A673 (cell line): ENCODE measurements at places on chromosomes 13 and 19.
A peak's percentile ranks its signal among the peaks of the same experiment; 100 is the strongest.

DNA sequence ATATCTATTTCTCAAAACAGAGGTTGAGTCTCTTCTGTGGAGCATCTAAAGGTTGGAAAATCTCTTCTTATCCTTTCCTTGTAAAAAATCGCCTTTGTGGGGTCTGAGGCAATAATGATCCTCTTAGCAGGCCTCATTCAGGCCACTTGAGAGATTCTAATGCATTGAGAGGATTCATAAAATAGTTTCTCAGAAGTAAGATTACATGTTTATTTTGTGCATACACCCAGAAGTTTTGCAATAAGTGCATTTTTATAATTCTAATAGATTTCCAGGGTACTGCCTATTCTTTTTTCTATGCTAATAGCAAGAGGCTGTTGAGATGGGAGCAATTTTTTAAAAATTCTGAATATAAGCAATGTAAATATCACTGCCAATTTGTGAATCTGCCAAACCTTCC lies 342.2 kb upstream of the KLF12 start:
- no peak overlapping the region for H3K4me3 ChIP-seq
- no peaks in the 10 kb centered on the region for H3K36me3 ChIP-seq
- H3K27me3 ChIP-seq, result no peaks in the 10 kb centered on the region

DNA sequence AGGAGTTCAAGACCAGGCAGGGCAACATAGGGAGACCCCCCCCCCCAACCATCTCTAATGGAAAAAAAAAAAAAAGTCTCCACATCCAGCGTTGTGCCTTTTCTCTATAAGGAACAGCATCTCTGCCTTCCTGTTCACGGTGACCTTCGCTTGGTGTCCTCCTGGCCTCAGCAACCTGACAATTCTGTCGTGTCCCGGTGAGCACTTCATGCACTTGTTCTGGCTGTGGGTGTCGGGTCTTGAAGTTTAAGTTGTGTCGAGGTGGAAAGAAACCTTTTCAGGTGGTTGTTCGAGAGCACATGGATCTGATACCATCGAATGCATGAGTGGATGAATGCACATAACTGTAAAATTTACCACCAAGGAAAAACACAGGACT lies 594 bp downstream of the ZNF559 start:
- no peak for DNase-seq
- H3K4me3 ChIP-seq, result peak overlapping the region; percentile 57
- H3K4me1 ChIP-seq, result no peaks in the 10 kb centered on the region
- peaks cover 16% of the 10 kb centered on the region for H3K36me3 ChIP-seq
- H3K27ac ChIP-seq, result peak overlapping the region; percentile 60

GRCh38 chr13:53781941-53782340 lies 753.3 kb downstream of the OLFM4 start:
- no peaks in the 10 kb centered on the region for H3K27me3 ChIP-seq
- H3K4me3 ChIP-seq, result peak overlapping the region; percentile 2
- no peaks in the 10 kb centered on the region for H3K4me1 ChIP-seq
- H3K27ac ChIP-seq, result no peak overlapping the region
- H3K36me3 ChIP-seq, result no peaks in the 10 kb centered on the region

GRCh38 chr13:30240608-30241007 lies 66.7 kb downstream of the KATNAL1 start:
- no peak for DNase-seq
- no peaks in the 10 kb centered on the region for H3K4me1 ChIP-seq
- no peak overlapping the region for H3K4me3 ChIP-seq
- H3K27me3 ChIP-seq, result no peaks in the 10 kb centered on the region
- H3K27ac ChIP-seq, result no peak overlapping the region

- DNase-seq, result no peak
- H3K4me3 ChIP-seq, result no peak overlapping the region
- H3K27me3 ChIP-seq, result no peaks in the 10 kb centered on the region
- H3K27ac ChIP-seq, result no peak overlapping the region
Observed at GRCh38 chr13:40564342-40565001, 102.0 kb downstream of the FOXO1 start.

DNA sequence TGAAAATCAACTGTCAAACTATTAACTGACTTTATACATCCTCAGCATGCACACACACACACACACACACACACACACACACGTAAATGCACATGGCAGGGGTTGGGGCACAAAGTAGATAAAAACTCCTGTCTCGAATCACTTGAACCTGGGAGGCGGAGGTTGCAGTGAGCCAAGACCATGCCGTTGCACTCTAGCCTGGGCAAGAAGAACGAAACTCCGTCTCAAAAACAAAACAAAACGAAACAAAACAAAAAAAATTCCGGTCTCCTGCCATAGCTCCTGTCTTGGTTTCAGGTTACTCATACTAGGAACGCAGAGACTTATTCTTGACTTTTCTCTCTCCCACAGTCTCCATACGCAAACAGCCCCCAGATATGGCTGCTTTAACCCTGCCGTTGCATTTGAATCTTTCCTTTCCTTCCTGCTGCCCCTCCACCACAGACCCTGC lies 148.9 kb downstream of the SHISA2 start:
- H3K27me3 ChIP-seq, result no peaks in the 10 kb centered on the region
- no peaks in the 10 kb centered on the region for H3K36me3 ChIP-seq
- H3K4me1 ChIP-seq, result peaks cover 71% of the 10 kb centered on the region
